ENCODE measurements at places on chromosomes 2 and 18. TPM values are rescaled to one million over a fixed set of nuclear protein-coding genes. Genes with fewer than 3 reads are reported as not detected.

DNA sequence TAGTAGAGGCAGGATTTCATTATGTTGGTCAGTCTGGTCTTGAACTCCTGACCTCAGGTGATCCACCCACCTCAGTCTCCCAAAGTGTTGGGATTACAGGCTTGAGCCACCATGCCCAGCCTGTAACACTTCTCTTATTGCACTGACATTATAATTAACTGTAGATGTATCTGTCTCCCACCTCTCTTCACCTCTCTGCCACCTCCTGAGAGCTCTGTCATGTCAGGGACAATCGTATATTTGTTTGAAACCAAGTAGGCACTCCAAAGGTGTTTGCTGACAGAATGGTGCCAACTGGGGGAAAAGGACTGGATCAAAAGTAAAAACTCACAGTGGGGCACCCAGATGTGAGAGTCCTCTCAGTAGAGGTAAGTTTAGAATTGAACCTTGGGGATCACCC, 17.3 kb upstream of the ME2 start:
- no peak for DNase-seq

The WNT6 gene
- 0.13 TPM for polyA plus RNA-seq

GRCh38 chr2:101827246-101827645, 129.7 kb downstream of the MAP4K4 start:
- DNase-seq, result no peak

The UGT1A10 gene
- polyA plus RNA-seq, result not detected

DNA sequence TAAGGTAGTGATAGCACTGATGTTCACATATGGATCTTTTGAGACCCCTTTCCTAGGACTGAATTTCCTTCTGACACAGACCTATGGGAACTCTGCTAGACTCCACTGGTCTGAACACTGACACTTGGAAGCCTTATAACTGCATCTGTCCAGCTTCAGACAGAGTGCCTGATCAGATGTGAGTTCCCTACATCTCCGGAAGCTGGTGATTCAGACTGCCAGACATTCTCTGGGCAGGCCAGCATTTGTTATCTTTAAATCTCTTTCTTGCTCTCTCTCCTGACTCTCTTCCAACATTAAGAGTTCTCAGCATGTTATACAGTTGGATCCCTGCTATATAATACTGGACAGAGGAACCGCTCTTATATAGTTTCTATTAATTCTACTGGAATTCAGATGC, 408.5 kb downstream of the ZEB2 start:
- DNase-seq, result no peak

- DNase-seq, result no peak
Observed at GRCh38 chr2:190720691-190721090, 71.8 kb downstream of the NAB1 start.

- no peak for DNase-seq
Observed at GRCh38 chr2:170076189-170076588, 101.8 kb upstream of the MYO3B start.

DNA sequence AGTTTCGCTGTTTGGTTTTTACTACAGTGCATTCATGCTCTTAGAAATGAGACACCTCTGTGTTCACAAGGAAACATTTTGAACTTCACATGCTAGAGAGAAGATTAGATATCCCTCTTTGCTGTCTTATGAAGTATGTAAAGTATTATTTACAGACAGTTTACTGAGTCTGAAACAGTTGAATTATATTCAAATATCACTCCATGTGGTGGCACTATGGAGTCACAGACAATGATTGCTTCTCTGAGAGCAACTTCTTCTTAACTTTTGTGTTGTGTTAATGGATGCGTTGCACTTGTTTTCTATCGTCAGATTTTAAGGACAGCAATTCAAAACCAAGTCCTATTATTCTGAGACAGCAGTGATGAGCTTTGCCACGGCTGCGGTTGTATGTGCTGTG, 823.6 kb downstream of the GALR1 start:
- DNase-seq, result no peak

GRCh38 chr2:86254576-86255538, 55.6 kb downstream of the MRPL35 start:
- no peak for DNase-seq

The REG3G gene
- not detected for polyA plus RNA-seq

- no peak for DNase-seq
Observed at GRCh38 chr2:136126021-136126420, 8.1 kb upstream of the CXCR4 start.

GRCh38 chr18:21303895-21304294, 61.9 kb downstream of the GREB1L start:
- no peak for DNase-seq

DNA sequence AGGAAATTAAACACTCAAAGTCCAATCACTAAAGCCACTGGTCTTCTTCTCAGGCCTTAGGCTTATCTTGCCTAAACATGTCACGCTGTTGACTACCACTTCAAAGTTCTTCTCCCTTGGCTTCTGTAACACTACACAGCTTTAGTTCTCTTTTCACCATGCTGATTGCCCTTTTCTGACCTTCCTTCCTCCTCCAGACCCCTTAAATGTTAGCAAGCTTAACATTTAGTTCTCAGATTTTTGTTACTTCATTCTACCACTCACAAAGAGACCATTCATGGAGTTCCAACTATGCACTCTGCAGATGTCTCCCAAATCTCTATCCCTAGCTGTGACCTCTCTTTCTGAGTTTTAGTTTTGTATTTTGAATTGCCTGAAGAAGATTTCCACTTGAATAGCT, 64.4 kb downstream of the TTC21B start:
- DNase-seq, result no peak

DNA sequence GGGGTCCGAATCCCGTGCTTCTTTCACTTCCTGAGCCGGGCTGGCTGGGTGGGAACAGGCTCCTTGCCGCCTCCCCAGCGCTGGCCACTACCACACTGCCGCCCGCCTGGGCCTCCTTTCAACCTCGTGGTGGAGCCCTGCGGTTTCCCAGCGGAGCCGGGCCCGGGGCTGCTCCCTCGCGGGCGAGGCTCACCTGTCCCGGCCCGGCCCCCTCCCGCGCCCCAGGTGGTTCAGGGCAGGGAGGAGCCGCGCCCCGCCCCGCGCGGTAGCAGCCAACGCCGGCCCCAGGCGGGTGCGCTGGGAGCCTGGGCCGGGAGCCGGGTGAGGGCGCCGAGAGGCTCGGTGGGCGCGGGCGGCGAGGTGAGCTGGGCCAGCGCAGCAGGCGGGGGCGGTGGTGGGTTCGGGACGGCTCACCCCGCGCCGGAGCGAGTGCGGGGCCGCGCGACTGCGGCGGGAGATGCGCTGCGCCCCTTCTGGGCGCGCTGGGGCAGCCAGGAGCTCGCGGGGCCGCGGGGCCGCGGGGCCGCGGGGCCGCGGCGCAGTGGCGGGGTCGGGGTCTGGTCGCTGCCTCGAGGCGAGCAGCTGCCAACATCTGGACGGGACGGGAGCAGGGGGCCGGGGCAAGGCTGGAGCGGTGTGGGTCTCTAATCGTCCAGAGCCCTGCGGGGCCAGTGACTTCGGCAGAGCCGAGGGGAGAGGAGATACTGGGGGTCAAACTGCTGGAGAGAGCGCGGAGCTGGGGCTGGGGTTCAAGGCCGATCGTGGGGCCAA, at the start of gene LYPD6B:
TSS of gene LYPD6B (plus strand) at position 258 of the 771 bp plus-strand sequence. CDS start 92,250 bp downstream, outside the sequence.
- DNase-seq, result no peak

The FLACC1 gene
- polyA plus RNA-seq, result 0.48 TPM

All from left renal cortex interstitium (tissue), 4 donors.